Thoracic aorta (tissue), 2 donors: ENCODE measurements at places on chromosomes 5 and 9. TPM values are rescaled to one million over a fixed set of nuclear protein-coding genes. Genes with fewer than 3 reads are reported as not detected.
A peak's percentile ranks its signal among the peaks of the same experiment; 100 is the strongest.

The TTF1 gene
- 11.5 TPM for total RNA-seq

The FIBCD1 gene
- not detected for total RNA-seq

The LPAR1 gene
- 94.0 TPM for total RNA-seq

- peaks cover 19% of the 10 kb centered on the region for H3K4me1 ChIP-seq
- H3K27me3 ChIP-seq, result no peaks in the 10 kb centered on the region
- no peaks in the 10 kb centered on the region for H3K36me3 ChIP-seq
Measured at GRCh38 chr5:138489683-138490061, 24.4 kb downstream of the EGR1 start.

- peak overlapping the region; percentile 86 for H3K27ac ChIP-seq
- H3K4me3 ChIP-seq, result peak overlapping the region; percentile 85
- no peaks in the 10 kb centered on the region for H3K4me1 ChIP-seq
- no peaks in the 10 kb centered on the region for H3K27me3 ChIP-seq
- H3K36me3 ChIP-seq, result no peaks in the 10 kb centered on the region
- DNase-seq, result peak; percentile 81
Measured at GRCh38 chr5:91280362-91281269, 102.5 kb downstream of the ARRDC3 start.

DNA sequence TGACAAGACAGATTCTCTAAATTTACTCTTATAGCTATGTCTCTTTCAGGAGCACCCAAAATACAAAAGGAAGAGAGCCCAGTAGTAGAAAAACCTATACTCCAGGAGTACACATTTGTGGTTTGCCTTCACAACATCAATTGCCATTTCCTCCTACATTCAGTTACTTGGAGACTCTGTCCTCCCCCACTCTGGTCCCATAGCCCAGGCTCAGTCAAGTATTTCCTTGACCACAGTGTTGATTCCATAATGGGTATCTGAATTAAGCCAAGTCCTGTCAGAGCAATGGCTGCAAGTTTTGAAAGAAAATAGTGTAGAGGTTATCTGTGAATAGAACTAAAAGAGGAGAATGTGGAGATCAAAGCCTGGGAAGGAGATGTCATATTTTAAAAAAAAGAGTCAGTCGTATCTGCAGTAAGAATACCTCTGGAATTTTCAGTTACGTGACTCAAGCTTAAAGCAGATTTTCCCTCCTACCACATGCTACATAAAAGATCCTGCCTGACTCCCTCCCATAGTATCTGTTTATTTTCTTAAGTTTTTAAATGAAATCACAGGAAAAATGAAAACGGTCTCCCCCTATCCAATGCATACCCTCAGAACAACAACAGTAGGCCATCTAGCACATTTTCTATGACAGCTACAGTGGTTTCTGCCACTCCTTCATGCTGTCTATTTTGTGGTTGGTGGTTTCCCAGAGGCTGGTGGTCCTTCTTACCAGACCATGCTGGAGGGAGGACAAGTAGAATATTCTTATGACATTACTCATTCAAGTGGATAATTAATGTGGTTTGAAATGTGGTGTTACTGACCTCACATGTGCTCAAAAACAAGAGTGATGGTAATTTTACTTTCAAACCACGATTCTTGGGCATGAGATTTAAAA is 249.7 kb upstream of the TMEM161B start:
- no peaks in the 10 kb centered on the region for H3K36me3 ChIP-seq
- H3K27me3 ChIP-seq, result no peaks in the 10 kb centered on the region
- no peaks in the 10 kb centered on the region for H3K4me1 ChIP-seq
- no peak overlapping the region for H3K27ac ChIP-seq

The HAVCR2 gene
- total RNA-seq, result 16.8 TPM

GRCh38 chr5:36644727-36645126 is 38.3 kb downstream of the SLC1A3 start:
- no peaks in the 10 kb centered on the region for H3K36me3 ChIP-seq
- no peaks in the 10 kb centered on the region for H3K4me1 ChIP-seq
- no peak overlapping the region for H3K4me3 ChIP-seq
- no peak for DNase-seq
- no peak overlapping the region for H3K27ac ChIP-seq
- H3K27me3 ChIP-seq, result no peaks in the 10 kb centered on the region

DNA sequence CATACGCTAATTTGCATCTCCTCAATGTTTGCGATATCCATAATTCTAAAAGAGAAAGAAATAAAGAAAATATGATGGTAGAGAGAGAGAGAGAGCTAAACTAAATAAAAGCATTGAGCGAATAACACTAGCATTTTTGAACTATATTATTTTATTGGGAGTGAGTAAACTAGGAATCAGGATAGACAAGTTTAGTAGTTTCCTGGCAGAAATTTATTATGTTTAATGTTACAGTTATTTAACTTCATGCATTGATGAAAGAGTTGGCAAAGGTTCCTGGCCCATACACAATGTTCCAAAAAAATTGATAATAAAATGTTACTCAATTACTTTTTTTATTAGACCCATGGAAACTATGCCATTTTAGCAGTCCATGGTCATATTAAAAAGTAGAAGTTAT is 1708.2 kb upstream of the CDH6 start:
- H3K36me3 ChIP-seq, result no peaks in the 10 kb centered on the region
- no peak overlapping the region for H3K4me3 ChIP-seq
- no peaks in the 10 kb centered on the region for H3K4me1 ChIP-seq
- H3K27ac ChIP-seq, result no peak overlapping the region
- H3K27me3 ChIP-seq, result no peaks in the 10 kb centered on the region
- no peak for DNase-seq

The SVEP1 gene
- 53.6 TPM for total RNA-seq

DNA sequence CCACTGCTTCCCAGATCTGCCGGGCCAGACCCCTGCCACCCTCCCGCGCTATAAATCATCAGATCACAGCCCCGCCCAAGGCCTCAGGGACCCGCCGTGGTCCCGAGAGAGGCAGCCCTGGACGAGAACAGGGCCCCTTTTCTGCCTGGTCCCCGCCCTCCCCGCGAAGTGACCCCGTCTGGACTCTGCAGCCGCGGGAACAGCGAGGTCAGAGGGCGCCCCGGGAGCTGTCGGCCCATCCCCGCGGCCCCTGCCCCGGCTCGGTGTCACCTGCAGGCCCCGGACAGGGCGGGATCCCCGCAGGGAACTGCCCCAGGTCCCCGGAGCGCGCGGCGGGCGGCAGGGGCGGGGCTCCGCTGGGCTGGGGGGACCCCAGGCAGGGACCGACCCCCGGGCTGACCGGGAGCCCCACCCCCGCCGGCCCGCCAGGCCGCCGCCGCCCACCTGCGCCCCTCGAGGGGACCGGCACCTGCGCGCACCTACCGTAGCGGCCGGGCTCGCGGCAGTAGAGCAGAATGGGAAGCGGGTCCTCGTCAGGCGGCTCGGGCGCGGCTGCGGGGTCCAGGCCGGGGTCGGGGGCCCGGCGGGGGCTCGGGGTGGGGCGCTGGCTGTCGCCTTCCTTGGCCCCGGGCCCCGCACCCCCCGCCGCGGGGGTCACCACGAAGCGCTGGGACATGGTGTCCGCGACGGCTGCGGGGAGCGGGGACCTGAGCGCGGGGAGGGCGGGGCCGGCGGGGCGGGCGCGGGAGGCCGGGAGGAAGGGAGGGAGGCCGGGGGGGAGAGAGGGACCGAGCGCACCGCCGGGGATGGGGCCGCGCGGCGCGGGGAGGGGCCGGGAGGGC is 43.5 kb upstream of the SLC12A7 start:
- no peaks in the 10 kb centered on the region for H3K4me1 ChIP-seq
- peaks cover 4% of the 10 kb centered on the region for H3K27me3 ChIP-seq
- no peak for DNase-seq
- H3K36me3 ChIP-seq, result no peaks in the 10 kb centered on the region
- H3K4me3 ChIP-seq, result no peak overlapping the region

DNA sequence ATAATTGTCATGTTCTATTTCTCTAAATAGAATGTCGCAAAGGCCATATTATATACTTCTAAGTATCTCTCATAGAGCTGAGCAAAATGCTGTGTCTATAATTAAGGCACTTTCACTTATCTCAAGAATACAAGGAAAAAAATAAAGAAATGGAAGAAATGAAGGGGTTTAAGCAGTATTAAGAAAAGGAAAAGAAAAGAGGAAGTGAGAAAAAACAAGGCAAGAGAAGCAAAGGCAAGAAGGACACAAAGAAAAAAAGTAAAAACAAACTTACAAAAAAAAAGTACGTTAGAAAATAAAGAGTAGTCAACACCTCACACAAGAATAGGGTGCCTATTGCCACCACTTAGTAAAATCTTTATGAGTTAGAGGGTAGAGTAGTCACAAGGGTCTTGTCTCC is 506.2 kb downstream of the GABRG2 start:
- no peak overlapping the region for H3K4me3 ChIP-seq
- H3K36me3 ChIP-seq, result no peaks in the 10 kb centered on the region
- no peaks in the 10 kb centered on the region for H3K27me3 ChIP-seq
